Non-pigmented ciliary epithelial cell (primary cell): ENCODE measurements at places on chromosomes 3 and 15.

- DNase-seq, result no peak
These were observed 27.0 kb upstream of the ALDH1A3 start for GRCh38 chr15:100852630-100853029.

GRCh38 chr3:139310474-139310933 is 33.3 kb upstream of the MRPS22 start:
- DNase-seq, result peak; percentile 46

DNA sequence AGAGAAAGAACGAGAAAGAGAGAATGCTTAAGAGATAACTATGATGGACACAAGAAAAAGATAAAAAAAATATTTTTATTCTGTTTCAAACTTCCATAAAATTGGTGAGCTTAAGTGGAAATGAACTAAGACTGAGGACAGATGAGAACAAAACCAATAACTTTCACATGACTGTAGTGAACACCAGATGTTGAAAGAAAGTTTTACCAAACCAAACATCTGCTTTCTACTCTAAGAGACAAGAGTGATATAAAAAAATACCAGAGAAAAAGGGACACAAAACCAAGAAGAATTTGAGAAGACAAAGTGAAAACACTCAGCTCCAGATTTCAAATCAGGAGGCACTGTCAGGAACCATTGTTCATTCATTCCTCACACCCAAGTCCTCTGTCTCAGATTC is 147.9 kb downstream of the IMPG2 start:
- no peak for DNase-seq

DNA sequence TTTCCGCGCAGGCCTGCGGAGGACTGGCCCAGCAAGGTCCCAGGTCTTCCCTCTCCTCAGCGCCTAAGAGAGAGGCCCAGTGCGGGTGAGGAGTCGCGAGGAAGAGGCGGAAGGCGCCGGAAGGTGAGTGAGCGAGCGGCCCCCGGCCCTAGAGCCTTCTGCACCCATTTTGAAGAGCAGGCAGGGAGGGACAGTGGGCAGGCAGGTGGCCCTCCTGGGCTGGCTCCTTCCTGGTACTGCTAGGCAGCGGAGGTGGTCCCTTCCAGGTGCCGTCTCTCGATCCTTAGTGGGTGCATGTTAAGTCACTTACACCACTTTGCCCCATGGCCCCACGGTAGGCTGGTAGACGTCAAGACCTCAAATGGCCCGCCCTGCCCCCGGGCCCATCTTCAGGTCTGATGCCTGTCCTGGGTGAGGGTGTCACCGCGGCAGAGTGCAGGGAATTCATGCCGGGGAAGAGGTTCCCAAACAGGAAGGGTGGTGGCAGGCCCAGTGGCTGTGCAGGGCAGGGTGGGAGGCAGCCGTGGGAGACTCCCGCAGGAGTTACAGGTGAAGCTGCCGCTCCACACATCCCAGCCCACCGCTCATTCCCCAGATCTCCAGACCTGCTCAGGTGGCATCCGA is 14.4 kb downstream of the PAK6 start:
- no peak for DNase-seq

GRCh38 chr3:53845103-53845880 is 927 bp downstream of the CHDH start:
- no peak for DNase-seq

DNA sequence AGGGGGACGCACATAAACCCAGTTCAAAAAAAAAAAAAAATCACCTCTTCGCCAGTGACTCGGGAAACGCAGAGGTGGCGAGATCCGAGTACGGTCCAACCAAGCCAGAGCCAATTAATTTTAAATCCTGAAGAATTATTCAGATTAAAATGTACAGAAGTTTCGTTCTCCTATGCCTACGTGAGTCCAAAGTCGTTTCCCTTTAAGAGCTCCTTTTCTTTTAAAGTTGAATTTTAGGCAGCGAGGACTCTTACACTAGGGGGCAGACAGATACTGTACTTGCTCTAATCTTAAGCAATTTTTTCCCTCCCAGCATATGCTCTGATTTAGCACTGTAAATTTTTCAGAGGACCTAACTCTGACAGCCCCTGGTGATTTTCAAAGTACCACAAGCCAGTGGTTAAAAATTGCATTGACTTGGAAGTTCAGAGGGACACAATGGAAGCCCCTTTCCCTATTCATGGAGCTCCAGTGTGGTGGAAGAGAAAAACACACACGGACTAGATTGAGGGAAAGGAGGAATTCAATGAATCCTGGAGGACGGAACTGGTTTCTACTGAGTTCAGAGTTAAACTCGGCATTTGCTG is 3.3 kb upstream of the NR2F2 start:
- peak; percentile 77 for DNase-seq

- no peak for DNase-seq
These were observed 74.0 kb upstream of the HACD2 start for GRCh38 chr3:123658852-123659206.
